ENCODE measurements at places on chromosomes 12 and 14. TPM values are rescaled to one million over a fixed set of nuclear protein-coding genes. Genes with fewer than 3 reads are reported as not detected.

GRCh38 chr14:85016496-85016895 is 513.4 kb upstream of the FLRT2 start:
- no peak overlapping the region for H3K27ac ChIP-seq
- H3K4me3 ChIP-seq = no peak overlapping the region
- no peaks in the 10 kb centered on the region for H3K27me3 ChIP-seq
- DNase-seq = no peak

CCNT1 gene
- total RNA-seq = 41.1 TPM

- no peak for DNase-seq
- no peak overlapping the region for H3K27ac ChIP-seq
- H3K27me3 ChIP-seq = no peaks in the 10 kb centered on the region
- no peaks in the 10 kb centered on the region for H3K36me3 ChIP-seq
- H3K4me3 ChIP-seq = no peak overlapping the region
These were observed 58.9 kb downstream of the BCL11B start for GRCh38 chr14:99213101-99213500.

DNA sequence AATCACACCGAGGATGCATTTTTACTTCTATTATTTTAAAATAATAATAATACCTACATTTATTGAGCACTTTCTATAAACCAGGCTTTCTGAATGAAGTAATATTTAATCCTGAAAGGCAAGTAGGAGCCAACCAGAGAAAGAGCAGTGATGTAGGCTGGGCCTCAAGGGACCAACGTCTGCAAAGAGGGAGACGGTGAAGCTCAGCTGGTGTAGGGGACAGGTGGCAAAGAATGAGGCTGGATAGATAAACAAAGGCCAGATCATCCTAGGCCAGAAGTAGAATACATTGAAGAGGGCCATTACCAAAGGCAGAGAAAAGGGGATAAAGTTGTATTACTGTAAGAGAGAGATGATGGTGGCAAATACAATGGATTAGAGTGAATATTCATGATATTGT is 810 bp upstream of the TMBIM4 start:
- H3K36me3 ChIP-seq = peaks cover 4% of the 10 kb centered on the region
- H3K27ac ChIP-seq = peak overlapping the region; percentile 99
- DNase-seq = no peak
- no peaks in the 10 kb centered on the region for H3K27me3 ChIP-seq
- H3K4me1 ChIP-seq = peaks cover 12% of the 10 kb centered on the region
- no peak overlapping the region for H3K4me3 ChIP-seq

DNA sequence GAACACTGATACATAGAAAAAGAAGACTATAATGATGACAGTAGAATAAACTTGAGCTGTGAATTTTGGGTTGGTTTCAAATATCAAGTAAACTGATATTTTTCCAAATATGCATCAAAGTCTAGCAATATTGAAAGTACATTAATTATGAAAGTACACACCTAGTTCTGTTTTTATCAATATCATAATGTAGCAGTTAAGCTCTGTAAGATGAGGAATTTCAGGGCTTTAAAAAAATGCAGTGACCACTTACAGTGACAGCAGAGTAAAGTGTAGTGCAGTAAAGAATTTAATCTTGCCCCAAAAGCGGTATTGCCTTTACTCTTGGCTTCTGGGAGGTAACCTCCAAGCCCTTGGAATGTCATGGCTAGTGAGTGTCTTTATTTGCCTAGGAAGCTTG is 102.9 kb upstream of the ABCD2 start:
- H3K4me1 ChIP-seq = no peaks in the 10 kb centered on the region
- H3K27me3 ChIP-seq = no peaks in the 10 kb centered on the region
- DNase-seq = no peak
- H3K4me3 ChIP-seq = no peak overlapping the region

- no peaks in the 10 kb centered on the region for H3K36me3 ChIP-seq
- no peaks in the 10 kb centered on the region for H3K4me1 ChIP-seq
- H3K27ac ChIP-seq = no peak overlapping the region
- no peak overlapping the region for H3K4me3 ChIP-seq
These were observed 102.9 kb downstream of the DYRK2 start for GRCh38 chr12:67751381-67751928.

TRIM9 gene
- 0.63 TPM for total RNA-seq

DNA sequence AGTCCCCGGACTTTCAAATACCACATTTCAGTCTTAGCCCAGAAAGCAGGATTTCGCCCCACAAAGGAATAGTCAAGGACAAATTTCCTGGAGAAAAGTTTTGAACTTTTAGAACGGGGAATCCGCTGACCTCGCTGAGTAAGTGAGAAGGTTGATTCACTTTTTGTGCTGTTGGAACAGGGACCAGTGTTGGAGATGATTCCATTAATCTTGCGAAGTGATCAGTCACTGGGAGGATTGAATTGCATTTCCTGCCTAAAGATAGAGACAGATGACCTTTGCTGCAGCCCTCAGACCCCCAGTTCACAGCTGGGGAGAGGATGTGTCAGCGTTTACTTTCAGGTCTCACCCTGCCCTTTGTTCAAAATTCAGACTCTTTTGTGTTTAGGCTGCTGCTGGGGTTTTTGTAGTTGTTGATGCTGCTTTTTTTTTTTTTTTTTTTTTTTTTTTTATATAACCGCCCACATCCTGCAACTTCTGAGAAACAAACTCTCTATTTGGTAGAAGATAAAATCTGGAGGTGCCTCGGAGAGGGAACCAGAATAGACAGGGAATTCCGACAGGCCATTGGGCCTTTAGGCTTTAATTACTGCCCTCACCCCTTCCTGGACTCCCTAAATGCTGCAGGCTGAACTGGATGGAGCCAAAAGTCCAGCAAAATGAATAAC is 9.8 kb upstream of the KDM2B start:
- DNase-seq = peak; percentile 77
- no peaks in the 10 kb centered on the region for H3K27me3 ChIP-seq
- peak overlapping the region; percentile 75 for H3K27ac ChIP-seq

- DNase-seq = peak; percentile 34
- no peaks in the 10 kb centered on the region for H3K4me1 ChIP-seq
- H3K27ac ChIP-seq = no peak overlapping the region
- no peak overlapping the region for H3K4me3 ChIP-seq
- H3K36me3 ChIP-seq = no peaks in the 10 kb centered on the region
- H3K27me3 ChIP-seq = peaks cover 12% of the 10 kb centered on the region
These were observed 47.6 kb downstream of the MYBPC1 start for GRCh38 chr12:101642115-101643067.
